Activated CD4-positive, alpha-beta T cell treated with anti-CD3 and anti-CD28 coated beads for 24 hours (primary cell): ENCODE measurements at places on chromosomes 13 and 19.

GRCh38 chr13:73967397-73968165, 166.6 kb downstream of the KLF12 start:
- no peak for DNase-seq

DNA sequence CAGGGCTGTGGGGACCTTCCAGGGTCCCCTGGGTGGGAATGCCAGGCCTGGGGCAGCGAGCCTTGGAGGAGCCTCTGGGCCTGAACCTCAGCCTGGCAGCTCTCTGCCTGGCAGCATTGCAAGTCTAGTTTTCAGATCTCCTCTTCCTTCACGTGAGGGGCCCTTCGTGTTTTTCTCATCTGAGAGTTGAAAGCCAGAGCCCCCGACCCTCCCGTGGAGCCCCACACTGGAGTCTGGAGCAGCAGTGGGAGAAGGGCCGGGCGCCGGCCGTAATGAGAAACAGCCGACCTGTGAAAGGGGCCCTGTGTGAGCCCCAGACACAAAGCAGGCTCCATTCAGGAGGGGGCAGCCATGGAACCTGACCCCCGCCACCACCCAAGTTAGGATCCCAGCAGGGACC, 19.3 kb downstream of the TMED1 start:
- no peak for DNase-seq

DNA sequence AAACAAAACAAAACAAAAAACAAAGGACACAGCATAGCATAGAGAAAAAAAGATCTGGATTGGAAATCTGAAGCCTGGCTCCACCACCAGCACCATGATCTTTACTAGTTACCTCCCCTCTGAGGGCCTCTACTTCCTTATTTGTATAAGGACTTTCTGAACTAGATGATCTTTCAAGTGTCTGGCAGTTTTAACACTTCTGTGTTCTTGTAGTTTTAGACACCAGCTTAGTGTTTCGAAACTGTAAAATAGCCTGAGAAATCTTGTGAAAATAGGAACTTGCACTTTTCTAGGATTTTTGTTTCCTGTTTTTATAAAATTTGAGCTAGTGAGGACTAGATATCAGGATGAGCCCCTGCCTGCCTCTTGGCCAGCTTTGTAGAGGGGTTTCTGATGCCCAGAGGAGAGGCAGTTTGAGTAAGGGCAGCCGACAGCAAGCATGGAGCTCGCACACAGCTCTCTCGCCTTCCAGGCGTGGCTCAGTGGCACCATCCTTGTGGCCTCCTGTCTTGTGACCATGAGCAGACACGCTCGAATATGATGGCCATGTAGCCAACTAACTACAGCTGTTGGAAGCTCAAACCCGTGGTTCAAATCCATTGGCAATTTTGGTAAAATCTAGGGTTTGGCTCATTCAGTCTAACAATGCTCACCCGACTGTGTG, 319.0 kb downstream of the KCNRG start:
- DNase-seq: no peak

- no peak for DNase-seq
Measured at GRCh38 chr13:34816908-34817665, 125.0 kb upstream of the NBEA start.

GRCh38 chr13:56349866-56350265, 790.9 kb upstream of the PRR20A start:
- DNase-seq: no peak
